NCI-H1417 treated with DMSO at 0.1 percent for 48 hours (cell line): ENCODE measurements at places on chromosomes 5 and 9.

- no peak for DNase-seq
Measured at GRCh38 chr9:134240361-134240760, 76.0 kb upstream of the RNU6ATAC start.

DNA sequence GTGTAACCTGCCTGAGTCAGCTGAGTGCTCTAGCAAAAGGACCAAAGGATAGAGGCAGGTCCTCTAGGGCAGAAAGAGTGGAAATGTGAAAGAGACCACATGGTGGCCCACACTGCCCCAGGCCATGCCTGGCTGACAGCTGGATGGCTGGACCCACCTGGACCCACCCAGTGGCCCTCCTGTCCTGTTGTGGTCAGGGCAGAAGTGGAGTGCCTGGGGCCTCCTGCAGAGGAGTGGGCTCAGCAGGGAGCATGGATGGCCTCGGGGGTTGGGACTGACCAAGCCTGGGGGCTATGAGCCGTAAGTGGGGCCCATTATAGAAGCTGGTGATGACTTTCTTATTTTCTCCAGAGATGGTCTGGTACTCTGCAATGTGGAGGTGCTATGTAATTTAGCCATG, 55.7 kb upstream of the FAM120AOS start:
- DNase-seq: no peak

DNA sequence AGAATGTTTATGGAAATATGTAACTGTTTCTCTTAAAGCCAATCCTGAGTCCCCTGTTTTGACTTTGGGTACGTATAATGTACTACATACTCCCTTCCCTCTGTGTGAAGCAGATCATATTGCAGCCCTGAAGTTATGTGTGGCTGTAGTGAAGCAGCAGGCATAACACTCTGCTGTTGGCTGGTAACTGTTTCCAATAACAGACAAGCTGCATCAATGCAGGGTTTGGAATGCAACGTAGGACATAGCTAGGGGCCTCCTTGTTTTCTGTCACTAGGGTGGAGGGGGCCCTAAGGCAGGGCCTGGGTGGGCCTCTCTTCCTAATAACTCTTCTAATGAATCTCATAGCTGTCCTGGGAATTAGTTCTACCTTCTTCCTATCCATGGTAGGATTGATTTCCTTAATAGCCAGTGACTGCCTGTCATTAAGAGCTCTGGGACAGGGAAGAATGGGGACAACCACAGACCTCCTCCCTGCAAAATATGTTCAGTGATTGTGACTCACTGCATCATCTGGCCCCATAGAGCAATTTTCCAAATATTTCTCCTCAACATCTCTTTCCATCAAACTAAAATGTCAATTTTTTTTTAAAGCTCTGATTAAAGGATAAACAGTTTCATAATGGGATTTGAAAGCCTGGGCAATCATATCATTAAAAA, 129.6 kb upstream of the HMHB1 start:
- DNase-seq: no peak

- no peak for DNase-seq
Measured at GRCh38 chr9:100521282-100521681, 48.3 kb downstream of the TMEFF1 start.

DNA sequence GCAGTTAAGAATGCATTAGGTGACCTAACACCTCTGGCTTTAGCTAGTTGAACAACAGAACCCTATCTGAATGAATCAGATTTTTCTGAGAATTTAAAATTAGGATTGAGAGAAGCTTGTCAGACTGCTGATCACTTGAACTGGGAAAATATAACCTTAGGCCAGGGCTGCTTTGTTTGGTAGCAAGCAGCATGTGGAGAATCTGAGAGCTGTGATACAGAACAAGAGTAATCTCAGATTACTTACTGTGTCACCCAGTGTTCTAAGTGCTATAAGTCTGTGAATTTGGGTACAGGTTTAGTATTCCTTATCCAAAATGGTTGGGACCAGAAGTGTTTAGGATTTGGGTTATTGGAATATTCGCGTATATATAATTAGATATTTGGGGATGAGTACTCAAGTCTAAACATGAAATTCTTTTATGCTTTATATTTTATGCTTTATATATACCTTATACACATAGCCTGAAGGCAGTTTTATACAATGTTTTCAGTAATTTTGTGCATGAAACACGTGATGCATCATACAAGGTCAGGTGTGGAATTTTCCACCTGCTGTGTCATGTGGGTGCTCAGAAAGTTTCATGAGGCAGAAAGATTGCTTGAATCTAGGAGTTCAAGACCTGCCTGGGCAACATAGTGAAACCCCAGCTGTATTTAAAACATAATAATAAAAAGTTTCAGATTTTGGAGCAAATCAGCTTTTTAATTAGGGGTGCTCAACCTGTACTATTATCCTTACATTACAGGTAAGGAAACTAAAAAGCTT, 8.3 kb upstream of the CHD1 start:
- no peak for DNase-seq

GRCh38 chr9:90890146-90890810, 88.7 kb downstream of the SYK start:
- DNase-seq: no peak

- DNase-seq: no peak
Measured at GRCh38 chr9:108483676-108484075, 372.1 kb downstream of the ACTL7B start.

GRCh38 chr5:178320281-178320855, 87.8 kb upstream of the PHYKPL start:
- no peak for DNase-seq

DNA sequence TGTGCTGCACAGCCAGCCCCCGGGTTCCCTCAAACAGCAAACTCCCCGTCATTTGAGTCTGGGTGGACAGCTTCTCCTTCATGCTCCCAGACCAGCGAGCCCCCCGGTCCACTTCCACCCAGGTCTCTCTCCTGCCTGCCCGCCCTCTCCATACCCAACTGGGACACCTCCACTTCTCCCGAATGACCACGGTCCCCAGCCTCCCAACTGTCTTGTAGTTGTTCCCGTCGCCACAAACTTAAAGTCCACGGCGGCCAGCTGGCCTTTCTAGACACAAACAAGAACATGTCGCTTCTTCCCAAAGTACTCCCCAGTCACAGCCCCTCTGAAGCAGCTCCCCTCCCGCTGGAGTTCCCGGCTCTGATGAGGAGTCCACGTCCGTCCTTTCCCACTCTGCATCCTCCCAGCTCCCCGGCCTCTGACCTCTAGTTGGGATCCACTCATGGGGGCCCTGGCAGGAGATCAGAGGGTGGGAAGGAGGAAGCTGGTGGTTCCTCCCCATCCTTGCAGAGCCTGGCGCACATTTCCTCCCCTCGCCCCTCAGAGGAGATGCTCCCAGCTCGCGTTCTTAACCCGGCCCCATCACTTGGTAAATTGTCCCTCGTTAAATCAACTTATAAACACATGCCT, 24.1 kb upstream of the PPP1R26 start:
- no peak for DNase-seq

GRCh38 chr9:135134268-135135022, 47.0 kb downstream of the OLFM1 start:
- no peak for DNase-seq

- DNase-seq: no peak
Measured at GRCh38 chr5:133643365-133643764, 31.0 kb upstream of the FSTL4 start.

DNA sequence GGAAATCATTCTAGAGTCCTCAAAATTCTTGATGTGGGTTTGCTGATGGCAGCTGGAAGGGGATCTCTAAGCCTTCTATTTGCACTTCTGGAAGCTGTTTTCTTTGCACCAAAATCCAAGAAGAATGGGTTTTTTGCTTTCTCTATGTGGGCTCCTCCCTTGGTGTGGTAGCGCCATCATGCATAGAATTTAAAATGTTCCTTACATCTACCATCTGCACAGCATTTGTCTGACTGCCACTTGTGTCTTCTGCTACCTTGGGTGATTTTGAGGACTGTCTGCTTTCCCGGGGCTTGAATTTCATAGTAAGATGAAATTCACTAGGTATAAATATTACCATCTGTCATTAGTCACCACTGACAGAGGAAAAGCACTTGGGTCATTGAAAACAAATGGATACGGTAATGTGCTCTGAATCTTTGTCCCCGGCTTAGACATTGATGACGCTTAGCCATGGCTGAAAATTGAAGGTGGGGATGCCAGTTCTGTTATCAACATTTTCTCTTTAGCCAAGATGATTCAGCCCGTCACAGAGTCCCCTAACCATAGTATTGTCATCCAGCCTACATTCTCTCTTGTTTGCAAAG, 30.0 kb downstream of the SNX30 start:
- no peak for DNase-seq

DNA sequence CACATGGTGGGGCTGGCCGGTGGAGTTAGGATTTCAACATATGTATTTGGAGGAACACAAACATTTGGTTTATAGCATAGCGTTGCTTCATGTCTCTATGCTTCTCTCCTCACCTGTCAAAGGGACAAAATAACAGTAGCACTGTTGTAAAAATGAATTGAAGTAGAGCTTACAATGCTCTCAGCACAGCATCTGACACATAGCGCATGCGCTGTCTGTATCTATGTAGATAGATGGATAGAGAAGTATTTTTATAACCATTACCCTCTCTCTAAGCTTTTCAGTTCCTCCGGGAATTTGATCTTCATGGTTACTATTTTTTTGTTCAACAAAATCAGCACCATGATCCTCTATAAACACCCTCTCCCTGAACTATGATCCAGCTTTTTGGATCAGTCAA, 166.0 kb downstream of the TTLL11 start:
- no peak for DNase-seq

DNA sequence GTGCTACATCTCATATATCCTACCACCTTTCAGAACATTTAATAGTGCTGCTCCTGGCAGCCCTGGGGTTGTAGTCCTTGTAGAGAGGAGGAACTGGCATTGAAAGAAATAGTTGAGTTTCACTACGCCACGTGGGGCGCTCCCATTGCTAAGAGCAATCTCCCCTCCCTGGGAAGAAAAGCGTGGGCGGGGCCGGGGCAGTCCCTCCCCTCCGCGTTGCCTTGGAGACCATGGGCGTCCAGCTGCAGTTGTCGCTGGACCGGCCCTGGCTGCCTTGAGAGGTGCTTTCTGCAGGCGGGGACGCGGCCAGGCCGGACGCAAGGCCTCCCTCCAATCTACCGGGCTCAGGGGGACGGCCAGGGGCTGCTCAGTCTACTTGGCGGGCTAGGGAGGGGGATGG, 368 bp upstream of the CCDC180 start:
- DNase-seq: no peak

DNA sequence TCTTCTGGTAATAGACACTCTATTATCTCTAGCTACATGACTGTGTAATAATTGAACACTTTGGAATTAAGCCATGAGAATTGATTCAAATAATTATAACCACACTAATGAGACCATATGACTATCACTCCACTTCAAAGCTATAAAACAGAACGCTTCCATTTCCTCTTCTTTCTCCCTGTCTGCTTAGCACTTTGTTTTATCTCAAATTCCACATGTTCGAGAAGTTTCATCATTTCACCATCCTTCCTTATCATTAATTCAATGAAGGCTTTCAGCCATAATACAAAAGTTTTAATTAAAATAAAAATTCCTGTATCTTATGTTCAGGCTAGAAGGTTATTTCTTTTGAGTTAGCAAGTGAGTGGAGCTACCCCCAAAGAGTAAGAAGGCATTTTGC, 7.4 kb upstream of the DCTN4 start:
- DNase-seq: no peak

DNA sequence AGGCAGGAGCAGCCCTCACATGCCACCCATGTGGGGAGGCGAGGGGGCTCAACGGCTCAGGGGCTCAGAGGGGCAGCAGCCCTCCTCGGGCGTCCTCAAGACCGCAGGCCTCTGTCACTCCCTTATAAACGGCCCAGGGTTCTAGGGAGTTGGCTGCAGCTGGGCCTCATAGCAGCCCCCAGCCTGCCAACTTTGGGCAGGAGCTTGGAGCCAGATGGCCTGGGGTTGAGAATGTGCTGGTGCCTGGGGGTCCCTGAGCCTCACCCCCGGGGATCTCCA, 51.0 kb upstream of the RNU6ATAC start:
- no peak for DNase-seq

- no peak for DNase-seq
Measured at GRCh38 chr9:14251154-14252071, 62.5 kb downstream of the NFIB start.

- DNase-seq: no peak
Measured at GRCh38 chr9:111627260-111627963, 3.7 kb upstream of the DNAJC25 start.

DNA sequence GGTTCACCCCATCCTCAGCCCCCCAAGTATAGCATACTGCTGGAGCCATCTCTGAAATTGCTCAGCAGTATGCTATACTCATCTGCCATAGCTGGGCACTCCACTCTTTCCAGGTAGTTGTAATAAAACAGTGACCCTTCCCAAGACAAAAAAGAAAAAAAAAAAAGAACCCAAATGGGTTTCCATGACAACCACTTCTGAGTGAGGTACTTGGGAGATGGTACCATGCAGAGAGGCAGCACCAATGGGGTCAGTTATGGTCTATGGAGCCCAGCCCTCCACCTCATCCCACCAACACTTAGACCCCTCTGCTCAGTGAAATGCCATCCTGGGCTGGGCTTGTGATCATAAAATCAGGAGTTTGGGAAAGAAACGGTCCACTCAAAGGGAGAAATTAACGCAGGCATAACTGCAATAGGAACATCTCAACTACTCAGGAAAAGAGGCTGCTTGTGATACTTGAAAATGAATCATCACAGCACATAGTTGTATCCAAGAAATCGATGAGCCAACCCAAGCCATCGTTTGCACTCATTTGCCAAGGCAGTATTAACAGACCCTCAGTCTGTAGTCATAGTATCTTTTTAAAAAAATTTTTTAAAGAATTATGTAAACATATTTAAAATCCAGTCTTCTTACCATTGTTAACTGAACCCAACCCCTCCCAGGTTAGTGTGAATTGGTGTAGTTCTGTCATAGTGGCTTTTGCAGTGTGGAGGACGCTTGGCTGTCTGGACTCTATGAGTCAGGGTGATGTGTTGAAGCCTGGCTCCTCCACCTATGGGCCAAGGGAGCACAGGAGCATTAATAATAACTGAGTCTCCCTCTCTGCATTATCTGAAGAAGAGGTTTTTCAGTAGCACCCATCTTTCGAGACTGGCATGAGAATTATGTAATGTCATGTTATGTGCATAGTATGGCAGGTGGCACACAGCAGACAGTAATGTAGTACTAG, 402.7 kb downstream of the SPOCK1 start:
- DNase-seq: no peak

- DNase-seq: no peak
Measured at GRCh38 chr5:1273745-1274144, 21.1 kb downstream of the TERT start.

GRCh38 chr5:108762660-108763059, 15.0 kb downstream of the FER start:
- DNase-seq: no peak

- no peak for DNase-seq
Measured at GRCh38 chr5:42887575-42887974, 75.9 kb upstream of the SELENOP start.

- no peak for DNase-seq
Measured at GRCh38 chr5:158720281-158720680, 379.4 kb downstream of the EBF1 start.

- no peak for DNase-seq
Measured at GRCh38 chr5:144191998-144192397, 21.3 kb downstream of the KCTD16 start.

GRCh38 chr9:26129217-26129616, 451.0 kb upstream of the TUSC1 start:
- no peak for DNase-seq

GRCh38 chr5:150637245-150638052, 3.0 kb upstream of the SYNPO start:
- no peak for DNase-seq

- no peak for DNase-seq
Measured at GRCh38 chr9:136312436-136312835, 8.5 kb upstream of the CCDC187 start.

- no peak for DNase-seq
Measured at GRCh38 chr5:171893290-171893886, 107.8 kb downstream of the SMIM23 start.
